ENCODE measurements at places on chromosomes 1 and 21.

DNA sequence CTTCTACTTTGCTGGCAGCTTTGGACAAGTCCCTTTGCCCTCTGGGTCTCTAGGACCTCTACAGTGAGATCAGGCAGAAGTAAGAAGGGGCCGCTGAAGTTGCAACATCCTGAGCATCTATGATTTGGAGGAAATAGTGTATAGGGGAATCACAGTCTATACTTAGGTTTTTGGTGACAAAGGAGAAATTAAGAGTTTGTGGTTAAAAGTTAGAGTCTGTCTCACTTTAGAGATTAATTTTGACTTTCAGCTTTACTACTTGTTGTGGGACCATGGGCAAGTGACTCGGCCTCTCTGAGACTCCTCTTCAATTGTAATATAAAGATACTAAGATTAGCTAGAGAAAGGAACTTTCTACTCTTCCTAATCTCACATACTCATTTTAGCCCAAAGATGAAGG is 33.1 kb upstream of the LMX1A start:
- DNase-seq, result no peak

GRCh38 chr1:228515200-228515834 is 28.1 kb downstream of the RNF187 start:
- no peak for DNase-seq

DNA sequence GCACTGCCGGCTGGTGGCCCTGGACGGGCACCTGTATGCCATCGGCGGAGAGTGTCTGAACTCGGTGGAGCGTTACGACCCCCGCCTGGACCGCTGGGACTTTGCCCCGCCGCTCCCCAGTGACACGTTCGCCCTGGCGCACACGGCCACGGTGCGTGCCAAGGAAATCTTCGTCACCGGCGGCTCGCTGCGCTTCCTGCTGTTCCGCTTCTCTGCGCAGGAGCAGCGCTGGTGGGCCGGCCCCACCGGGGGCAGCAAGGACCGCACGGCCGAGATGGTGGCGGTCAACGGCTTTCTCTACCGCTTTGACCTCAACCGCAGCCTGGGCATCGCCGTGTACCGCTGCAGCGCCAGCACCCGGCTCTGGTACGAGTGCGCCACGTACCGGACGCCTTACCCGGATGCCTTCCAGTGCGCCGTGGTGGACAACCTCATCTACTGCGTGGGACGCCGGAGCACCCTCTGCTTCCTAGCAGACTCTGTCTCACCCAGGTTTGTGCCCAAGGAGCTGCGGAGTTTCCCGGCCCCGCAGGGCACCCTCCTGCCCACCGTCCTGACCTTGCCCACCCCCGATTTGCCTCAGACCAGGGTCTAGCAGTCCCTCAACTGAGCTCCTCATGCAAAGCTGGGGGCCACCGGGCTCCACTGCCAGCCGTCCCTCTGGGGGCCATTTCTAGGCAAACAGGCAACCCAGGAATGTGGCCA is 2.1 kb downstream of the KLHDC7A start:
- no peak for DNase-seq

- DNase-seq, result no peak
These were observed 1.8 kb upstream of the MTF1 start for GRCh38 chr1:37861151-37861550.

- peak; percentile 23 for DNase-seq
These were observed 69.9 kb downstream of the CACHD1 start for GRCh38 chr1:64539781-64540218.

DNA sequence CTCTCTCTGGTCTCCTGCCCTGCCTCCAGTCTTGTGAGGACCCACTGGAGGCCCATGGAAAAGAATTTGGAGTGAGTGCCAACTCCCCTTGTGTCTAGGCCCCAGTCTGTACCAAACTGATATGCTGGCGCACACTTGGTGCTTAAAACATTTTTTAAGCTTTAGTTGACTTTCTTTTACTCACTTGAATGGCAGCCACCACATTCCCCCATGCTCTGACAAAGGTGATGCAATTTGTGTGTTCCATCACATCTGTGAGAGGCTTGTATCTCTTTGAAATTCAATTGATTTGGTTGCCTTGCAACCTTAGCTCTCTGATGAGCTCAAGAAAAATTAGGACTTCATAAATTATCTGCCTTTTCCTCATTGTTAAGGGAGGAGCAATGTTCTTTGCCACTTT is 30.5 kb upstream of the WDTC1 start:
- DNase-seq, result no peak

DNA sequence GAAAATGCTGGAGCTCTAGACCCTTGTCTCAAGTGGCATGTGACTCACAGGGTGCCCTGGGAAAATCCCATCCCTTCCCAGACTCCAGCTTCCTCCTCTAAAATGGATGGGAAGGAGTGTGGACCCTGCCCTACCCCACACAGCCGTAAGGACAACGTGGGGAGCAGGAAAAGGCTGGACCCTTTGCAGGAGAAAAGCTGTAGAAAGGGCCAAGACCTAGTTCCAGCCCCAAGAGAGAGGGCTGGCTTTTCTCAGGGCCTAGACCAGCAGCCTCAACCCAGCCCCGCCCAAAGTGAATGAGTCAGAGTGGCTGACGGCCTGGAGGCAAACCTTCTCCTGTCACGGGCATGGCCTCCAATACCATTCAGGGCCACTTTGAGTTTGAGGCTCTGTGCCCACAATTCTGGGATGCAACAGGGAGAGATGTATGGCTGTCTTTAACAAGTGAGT is 1.1 kb downstream of the LAMB3 start:
- DNase-seq, result peak; percentile 73

DNA sequence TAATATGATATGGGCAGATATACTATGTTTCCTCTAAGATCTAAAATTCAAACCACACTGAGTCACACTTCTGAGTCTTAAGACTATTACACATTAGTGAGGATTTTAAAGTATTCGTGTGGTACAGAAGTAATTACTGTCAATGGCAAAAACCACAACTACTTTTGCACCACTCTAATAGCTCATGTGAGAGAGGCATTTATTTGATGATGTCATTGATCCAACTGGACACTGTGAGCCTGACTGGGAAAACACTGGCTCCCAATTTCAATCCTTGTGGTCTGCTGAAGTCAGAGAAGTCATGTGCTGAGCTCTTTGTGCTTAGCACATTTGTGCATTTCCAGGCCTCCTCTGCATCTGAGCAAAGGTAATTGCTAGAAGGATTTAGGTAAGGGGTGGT is 377.8 kb downstream of the USH2A start:
- peak; percentile 83 for DNase-seq

DNA sequence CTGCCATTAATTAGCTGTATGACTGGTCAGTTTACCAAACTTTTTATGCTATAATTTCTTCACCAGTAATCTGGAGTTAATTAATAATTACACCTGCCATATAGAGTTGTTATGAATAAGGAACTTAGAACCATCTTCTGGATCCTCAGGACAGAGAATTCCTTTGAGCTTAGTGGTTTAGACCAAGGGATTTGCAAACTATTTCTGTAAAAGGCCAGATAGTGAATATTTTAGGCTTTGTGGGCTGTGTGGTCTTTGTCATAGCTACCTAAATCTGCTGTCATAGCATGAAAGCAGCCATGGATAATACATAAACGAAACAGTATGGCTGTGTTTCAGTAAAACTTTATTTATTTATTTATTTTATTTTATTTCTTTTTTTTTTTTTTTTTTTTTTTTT is 9.0 kb downstream of the TIMM17A start:
- no peak for DNase-seq

DNA sequence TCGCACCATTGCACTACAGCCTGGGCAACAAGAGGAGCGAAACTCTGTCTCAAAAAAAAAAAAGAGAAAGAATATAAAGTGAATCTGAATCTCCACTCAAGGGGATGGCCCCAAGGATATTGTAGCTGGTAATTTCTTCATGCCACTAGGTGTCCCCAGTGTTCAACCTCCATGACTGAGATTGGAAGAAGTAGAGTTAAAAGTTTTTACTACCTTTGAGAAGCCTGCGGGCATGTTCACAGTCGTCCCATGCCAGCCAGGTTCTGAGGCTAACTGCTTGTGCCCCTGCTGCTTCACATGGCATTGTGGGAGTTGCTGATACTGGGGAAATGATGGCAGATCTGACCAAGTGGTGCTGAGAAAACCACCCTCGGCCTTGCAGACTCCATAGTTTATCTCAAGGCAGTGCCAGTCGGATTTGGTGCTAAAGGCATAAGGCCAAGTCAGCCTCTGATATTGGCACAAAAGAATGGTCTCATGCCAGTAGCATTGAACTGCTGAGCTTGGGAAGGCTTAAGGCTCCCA is 10.8 kb upstream of the SHISA4 start:
- DNase-seq, result peak; percentile 24

- DNase-seq, result no peak
These were observed at the start of gene TCP10L for GRCh38 chr21:32585042-32585710. Gene TCP10L, minus strand, starts transcription at chr21:32585523. Its CDS starts 1,219 bp downstream, at chr21:32584304.

DNA sequence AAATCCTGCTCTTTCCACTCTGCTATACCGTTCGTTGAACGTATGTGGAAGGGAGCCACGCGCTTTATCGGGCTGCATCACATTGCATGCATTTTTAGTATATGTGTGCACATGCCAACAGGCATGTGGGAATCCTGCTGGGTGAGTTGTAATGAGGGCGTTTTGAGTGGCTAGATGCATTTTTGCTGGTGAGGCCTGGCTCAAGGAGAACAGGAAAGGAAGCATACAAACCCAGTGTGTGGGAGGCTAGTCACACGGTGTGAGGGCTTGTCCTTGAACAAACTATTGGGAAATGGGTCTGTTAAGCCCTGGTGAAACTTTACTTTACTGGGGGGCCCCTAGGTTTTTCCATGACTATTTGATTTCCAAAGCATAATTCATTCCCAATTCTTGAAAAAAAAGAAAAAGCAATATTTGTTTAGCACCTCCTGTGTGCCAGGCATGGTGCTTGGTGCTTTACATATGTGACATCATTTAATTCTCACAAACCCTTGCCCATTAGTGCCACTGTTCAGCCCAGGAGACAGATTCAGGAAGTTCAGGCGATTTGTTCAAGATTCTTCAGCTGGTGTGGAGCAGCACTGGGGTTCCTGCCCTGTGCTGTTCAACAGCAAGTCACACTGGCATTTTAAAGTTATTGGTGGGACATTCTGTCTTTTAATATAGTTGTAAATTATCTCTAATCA is 25.6 kb upstream of the JUN start:
- peak; percentile 62 for DNase-seq

- no peak for DNase-seq
These were observed 138.6 kb downstream of the SYT14 start for GRCh38 chr1:210076620-210077019.

GRCh38 chr1:216778737-216779136 is 55.5 kb upstream of the ESRRG start:
- DNase-seq, result no peak

- no peak for DNase-seq
These were observed 24.4 kb downstream of the ADAM30 start for GRCh38 chr1:119871881-119872280.

GRCh38 chr1:190847166-190847565 is 369.5 kb upstream of the BRINP3 start:
- DNase-seq, result no peak

GRCh38 chr1:27342778-27343638 is 1.2 kb downstream of the SYTL1 start:
- DNase-seq, result no peak

DNA sequence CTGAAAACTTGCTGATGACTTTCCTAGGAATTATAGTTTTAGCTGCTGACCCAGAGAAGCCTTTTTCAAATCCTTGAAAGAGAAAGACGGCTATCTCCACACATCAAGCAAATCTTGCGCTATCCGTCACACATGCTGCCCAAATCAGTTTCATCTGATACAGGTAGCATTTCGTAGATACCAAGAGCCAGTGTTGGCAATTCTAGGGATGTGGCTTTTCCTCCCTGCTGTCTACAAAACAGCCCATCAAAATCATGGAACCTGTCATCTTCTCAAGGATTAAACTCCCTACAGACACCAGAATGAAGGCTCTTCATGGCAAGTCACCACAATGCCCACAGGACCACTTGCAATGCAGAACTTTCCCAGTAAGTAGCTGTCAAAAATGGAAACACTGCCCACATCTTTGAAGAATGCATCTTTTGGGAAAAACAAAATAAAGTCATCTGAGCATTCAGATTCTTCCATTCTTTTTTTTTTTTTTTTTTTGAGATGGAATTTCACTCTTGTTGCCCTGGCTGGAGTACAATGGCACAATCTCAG is 10.4 kb downstream of the STX6 start:
- no peak for DNase-seq

DNA sequence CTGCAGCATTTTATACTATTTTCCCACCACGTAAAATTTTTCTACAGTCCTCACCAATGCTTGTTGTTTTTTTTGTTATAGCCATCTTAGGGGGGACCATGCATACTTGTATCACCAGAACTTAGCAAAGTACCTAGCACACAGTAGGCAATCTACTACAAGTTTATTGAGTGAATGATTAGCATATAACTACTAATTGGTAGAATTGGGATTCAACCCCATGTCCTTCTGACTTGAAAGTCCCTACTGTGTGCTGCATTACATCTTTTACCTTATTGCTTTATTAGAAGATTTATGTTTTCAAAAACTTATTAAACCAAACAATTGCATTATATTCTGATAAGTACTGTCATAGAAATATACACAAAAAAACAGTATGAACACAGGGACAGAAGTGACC is 92.1 kb downstream of the CEP350 start:
- DNase-seq, result no peak

GRCh38 chr1:156845055-156845952 is 13.6 kb downstream of the INSRR start:
- no peak for DNase-seq

GRCh38 chr21:33433425-33434114 is 30.4 kb downstream of the IFNGR2 start:
- DNase-seq, result no peak

DNA sequence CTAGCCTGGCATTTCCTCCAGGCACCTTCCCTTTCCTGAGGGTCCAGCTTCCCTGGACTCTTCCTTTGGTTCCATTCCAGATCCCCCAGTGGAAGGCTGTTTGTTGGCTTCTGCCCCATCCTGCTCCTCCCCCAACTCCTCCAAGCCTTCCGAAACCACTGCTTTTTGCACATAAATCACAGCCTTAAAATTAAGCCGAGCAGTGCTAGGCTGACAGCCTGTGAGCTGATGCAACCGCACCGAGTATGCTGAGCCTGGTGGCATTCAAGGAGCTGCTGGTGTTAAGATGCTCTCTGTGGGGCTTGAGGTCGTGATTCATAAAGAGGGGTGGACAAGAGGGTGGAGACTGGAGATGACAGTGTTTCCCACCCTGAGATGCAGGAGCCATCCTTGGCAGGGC is 266.6 kb upstream of the C1orf174 start:
- no peak for DNase-seq

- DNase-seq, result no peak
These were observed 569.0 kb upstream of the B3GALT2 start for GRCh38 chr1:193755441-193755840.

Data from NCI-H226 (cell line).